ENCODE measurements at places on chromosomes 2 and 18.

- DNase-seq: no peak
Measured at GRCh38 chr18:7358989-7359726, 128.3 kb downstream of the LRRC30 start.

DNA sequence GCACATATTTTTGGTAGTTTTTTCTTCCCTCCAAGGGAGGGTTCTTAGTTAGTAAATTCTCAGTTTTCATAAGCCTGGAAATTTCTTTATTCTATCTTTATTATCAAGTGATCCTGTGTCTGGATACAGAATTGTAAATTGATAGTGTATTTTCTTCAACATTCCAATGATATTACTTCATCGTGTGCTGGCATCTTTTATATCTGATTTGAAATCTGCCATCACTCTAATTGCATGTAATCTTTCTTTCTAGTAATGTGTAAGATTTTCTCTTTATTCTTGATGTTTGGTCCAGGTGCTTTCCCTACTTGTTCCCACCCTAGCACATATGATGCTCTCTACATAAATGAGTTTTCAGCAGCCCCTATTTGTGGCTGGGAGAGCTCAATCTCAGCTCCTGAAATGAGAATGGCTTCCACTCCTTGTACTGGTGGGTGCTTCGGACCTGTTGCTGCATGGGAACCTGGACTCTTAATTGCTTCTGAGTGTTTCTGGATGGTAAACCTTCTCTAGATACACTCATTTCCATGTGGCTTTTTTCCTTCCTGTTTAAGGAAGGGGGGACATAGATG is 102.7 kb downstream of the SMIM21 start:
- no peak for DNase-seq

GRCh38 chr2:66919286-66919685 is 477.8 kb upstream of the ETAA1 start:
- DNase-seq: no peak

DNA sequence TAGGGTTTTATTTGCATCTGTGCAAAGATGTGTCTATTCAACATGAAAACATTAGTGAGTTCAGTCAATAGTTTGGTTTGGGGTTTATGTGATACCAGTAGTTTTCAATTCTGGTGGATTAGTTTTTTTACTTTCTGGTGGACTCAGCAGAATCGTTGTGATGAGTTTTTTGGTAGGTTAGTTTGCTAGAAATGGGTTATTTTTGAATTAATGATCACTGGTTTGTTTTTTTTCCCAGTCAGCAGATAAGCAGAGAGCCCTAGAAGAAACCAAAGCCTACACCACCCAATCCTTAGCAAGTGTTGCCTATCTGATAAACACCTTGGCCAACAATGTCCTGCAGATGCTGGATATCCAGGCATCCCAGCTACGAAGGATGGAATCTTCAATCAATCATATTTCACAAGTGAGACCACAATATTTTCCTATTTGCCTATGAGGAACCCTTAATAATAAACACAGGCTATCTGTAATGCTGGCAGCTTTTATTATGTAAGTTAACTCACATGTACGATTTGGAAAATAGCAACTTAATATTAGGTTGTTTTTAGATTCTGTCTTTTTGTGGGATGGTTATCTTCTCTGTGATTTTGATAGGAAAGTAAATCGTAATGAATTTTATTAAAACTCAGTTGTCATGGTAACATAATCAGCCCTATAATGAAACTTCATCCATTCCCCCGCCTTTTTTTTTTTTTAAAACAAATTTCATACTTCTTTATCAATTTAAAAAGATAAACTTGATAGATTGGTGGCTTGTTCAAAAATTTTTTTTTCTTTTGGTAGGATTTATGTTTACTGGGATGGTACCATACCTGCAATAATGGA is 38.7 kb downstream of the ABI2 start:
- no peak for DNase-seq

DNA sequence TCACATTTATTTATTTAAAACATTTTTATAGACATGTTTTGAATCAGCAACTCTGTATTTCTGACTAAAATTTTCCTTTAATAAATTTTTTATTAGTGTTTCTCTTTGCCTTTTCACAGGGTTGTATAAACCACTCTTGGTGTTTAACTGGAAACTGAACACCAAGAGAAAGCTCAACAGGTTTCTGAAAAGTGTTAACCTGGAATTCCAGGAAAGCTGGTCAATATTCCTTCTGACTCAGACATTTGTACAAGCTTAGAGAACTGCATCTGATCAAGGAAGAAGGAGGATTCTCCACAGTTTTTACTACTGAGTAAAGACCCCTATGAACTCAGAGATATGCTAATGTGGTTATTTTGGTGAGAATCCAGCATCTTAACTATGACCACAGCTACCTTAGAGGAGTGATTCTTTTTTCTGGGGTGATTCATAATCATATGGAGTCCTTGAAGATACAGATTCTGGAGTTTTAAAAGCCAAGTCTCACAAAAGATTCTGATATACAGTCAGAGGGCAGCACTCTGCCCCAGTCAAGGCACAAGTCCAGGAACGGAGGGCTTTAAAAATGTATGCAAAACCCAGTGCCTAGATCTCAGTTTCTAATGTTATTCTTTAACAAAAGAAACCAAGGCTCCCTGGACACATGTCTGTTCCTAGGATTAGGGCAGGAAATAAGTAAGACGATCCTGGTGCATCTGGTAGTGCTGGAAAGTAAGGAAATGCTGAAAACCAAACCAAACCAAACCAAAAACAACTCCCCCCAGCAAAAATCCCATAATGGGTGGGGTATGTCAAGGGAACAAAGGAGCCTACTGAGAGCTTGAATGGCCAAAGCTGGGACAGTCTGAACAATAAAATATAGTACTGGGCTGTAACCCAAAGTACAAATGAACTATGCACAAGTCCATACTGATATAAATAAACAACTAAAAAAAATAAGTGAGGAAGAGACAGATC is 85.1 kb upstream of the FZD5 start:
- no peak for DNase-seq

GRCh38 chr2:9693196-9693491 is 62.3 kb upstream of the YWHAQ start:
- DNase-seq: no peak

DNA sequence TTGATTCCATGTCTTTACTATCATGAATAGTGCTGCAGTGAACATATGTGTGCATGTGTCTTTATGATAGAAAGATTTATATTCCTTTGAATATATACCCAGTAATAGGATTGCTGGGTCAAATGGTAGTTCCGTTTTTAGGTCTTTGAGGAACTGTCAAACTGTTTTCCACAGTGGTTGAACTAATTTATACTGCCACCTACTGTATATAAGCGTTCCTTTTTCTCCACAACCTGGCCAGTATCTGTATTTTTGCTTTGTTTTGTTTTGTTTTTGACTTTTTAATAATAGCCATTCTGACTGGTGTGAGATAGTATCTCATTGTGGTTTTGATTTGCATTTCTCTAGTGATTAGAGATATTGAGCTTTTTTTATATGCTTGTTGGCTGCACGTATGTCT is 641.6 kb downstream of the SUCLG1 start:
- no peak for DNase-seq

DNA sequence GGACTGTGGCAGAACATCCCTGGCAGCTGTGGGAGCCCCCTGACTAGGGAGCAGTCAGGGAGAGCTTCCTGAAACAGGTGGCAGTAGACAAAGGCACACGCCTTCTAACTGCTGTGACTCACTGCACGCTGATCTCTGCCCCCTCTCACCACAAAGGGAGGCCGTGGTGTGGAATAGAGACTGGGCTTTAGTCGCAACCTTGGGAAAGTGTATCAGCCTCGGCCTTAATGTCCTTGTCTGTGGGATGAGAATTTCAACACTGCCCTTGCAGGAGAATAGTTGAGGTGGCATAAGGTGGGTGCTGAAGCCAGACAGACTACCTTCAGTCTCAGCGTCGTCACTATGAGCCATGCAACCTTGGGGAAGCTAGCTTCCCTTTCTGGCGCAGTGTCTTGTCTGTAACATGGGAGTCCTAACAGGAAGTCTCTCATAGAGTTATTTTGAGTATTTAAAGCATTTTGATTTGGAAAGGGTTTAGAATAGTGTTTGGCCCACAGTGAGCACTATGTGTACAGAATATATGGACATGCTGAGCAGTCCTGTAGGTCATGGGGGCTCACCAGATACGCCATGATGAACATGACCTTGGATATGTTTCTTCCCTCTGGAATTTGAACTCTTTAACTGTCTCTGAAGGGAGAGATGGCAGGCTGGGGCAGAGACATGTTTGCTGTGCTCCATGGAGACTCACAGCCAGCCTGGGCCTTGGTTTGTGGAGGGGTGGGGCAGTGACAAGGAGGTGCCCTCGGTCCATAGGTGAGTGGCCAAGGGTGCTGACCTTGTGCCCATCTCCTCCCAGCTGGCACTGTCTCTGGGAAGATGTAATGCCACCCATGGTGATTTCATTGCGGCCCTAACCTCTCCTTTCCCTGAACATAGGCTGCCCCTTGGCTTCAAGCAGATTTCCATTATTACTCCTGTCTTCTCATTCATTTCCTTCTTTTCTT is 29.5 kb upstream of the SMAD7 start:
- no peak for DNase-seq

- DNase-seq: no peak
Measured at GRCh38 chr2:143219266-143219665, 90.0 kb downstream of the ARHGAP15 start.

- DNase-seq: no peak
Measured at GRCh38 chr18:21364471-21364870, 122.4 kb downstream of the GREB1L start.

DNA sequence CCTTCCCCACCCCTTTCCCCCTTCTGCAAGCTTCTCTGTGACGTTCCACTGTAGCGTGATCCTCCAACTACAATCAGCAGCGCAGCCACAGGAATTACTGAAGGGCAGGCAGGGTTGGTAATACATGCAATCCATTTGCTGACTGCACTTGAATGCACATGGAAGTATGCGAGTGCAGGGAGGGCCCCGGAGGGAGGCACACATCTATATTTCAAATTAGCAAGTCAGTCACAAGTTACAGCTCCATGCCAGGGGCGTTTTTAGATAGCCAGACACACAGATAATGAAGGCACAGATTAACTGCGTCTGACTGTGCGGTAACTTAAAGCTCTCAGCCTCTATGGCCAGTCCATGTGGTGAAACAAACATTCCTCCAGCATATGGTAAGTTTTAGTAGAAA is 209.2 kb upstream of the GATA6 start:
- DNase-seq: no peak

- no peak for DNase-seq
Measured at GRCh38 chr2:240129311-240129710, 6.8 kb downstream of the COPS9 start.

DNA sequence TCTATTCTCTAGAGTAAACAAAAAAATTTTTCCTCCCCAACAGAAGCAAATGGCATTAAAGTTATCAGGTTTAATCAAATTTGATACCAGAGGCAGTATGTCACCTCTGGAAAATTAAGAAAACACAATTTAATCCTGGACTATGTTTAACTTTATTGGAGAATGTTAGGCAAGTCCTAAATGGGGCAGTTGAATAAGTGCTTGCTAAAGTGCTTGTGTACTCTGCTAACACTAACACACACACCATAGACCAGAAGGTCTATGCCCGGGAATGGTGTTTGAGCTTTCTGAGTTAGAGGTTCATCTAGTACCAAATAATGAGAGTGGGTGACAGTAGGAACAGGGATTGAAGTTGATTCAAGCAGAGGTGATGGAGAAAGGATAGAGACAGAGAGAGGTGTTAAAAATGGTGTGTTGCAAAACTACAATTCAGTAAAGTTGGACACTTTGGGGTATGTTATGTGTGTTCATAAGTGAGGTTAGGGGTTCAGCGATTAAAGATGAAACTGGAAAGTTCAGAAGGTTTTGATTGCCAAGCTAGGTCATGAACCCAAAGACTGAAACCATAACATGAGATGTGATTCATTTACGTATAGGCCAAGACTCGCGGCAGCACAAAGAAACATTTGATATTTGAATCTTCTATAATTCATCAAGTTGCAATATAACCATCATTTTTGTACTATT is 40.5 kb upstream of the PEX13 start:
- no peak for DNase-seq

DNA sequence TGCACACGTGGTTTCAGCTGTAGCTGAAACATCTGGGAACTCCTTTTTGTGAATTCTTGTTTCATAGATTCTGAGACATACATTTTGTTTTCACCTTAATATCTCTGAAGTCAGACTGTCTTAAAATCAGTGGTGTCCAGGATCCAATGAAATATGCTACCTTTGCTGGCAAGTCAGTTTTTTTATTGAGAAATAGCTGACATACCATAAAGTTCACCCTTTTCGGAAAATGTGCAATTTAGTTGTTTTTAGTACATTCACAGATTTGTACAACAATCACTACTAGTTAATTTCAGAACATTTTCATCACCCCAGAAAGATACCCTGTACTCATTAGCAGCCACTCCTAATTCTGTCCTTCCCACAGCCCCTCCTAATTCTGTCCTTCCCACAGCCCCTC is 243.7 kb downstream of the GLI2 start:
- DNase-seq: no peak

DNA sequence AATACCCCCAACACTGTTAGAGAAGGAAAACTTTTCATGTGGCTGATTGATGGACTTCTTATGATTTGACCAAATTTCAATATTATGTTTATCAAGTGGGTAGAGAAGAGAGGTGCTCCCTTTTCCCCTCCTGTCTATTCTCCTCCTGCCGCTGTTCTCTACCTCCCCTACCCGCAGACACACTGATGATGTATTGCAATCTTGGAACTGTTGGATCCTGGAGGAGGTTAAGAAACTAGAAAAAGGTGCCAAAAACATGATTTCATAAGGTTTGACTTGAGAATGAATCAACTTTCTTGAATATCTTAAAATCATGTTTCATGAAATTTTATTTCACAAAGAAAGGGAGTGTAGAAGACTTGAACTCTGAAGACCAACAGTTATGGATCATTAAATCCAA is 125.8 kb downstream of the MEIS1 start:
- DNase-seq: no peak

GRCh38 chr18:79572093-79572780 is 107.4 kb upstream of the CTDP1 start:
- DNase-seq: no peak

DNA sequence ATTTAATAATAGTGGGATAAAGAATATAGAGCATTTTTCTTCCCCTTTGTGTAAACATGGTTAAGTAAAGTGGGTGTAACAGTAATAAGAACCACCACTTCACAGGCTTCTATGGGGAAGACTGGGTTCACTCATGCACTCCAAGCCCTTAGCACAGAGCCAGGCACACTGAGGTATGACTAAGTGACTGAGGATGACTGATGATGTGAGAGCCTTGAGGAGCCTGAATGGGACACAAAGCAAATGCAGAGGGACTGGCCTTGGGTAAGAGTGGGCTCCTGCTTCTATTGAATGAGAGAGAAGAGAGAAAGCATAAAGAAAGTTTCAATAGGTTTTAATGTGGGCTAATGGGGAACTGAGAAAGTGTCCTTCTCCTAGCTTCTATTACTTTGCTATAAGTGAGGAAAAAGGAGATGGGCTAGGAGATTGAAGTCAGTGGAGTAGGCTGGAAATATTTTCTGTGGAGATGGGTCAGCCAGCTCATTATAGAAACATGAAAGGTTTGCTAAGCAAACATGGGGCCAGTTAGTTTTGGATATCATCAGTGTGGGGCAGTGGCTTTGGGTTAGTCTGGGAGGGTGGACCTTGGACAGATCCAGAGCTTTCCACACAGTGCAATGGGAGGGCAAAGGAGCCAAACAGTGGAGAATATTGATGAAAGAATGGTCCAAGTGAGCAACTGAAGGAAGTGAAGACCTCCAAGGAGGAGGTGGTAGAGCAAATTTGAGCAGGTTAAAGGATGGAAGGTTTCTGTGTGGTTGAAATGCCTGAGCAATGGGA is 20.6 kb downstream of the IL1F10 start:
- DNase-seq: no peak

Measured in NCI-H1105 (cell line).